ENCODE measurements at places on chromosomes 6 and 20.

GRCh38 chr6:106666282-106667021 is 37.1 kb downstream of the QRSL1 start:
- DNase-seq, result no peak

GRCh38 chr20:14566505-14566904 is 229.1 kb upstream of the FLRT3 start:
- DNase-seq, result no peak

GRCh38 chr6:43725643-43726580 is 38.3 kb upstream of the MRPS18A start:
- DNase-seq, result no peak

DNA sequence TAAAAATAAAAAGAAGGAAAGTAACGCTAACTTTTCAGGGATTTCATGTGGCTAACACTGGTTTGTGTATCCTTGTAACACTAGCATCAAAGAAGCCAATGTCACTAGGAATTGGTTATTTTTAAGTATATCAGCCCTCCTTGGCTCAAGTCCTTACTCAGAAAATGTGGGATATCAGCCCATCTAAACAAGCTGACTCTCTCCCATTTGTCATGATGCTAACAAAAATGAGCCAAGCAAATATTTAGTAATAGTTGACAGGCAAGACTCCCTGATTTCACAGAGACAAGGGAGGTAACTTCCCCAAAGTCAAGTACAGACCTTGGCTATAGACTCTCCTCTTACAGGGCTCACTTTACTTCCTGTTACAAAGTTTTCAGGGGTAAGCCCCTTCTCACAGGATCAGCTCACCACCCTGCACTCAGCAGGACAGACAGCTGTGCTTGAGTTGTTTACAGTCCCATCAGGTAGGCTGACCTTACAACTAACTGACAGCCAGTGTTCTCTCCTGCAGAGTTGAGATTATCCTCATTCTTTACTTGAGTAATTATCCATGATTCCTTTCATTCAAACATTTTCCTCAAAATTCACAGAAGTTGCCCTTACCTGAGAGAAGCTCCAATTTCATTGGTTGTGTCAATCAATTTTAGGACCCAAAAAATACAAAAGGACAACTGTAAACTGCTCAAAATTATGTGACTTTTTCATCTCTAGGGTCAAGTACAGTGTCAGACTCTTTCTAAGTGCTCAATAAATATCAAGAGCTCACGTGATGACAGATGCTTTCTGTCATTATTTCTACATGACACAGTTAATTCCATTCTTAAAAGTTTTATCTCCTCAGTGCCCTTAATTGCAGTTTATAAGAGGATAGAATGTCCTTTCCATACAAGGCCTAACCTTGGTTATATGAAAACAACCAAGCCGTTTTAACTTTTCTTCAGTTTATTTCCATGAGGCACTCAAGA is 38.1 kb upstream of the BMP5 start:
- no peak for DNase-seq

DNA sequence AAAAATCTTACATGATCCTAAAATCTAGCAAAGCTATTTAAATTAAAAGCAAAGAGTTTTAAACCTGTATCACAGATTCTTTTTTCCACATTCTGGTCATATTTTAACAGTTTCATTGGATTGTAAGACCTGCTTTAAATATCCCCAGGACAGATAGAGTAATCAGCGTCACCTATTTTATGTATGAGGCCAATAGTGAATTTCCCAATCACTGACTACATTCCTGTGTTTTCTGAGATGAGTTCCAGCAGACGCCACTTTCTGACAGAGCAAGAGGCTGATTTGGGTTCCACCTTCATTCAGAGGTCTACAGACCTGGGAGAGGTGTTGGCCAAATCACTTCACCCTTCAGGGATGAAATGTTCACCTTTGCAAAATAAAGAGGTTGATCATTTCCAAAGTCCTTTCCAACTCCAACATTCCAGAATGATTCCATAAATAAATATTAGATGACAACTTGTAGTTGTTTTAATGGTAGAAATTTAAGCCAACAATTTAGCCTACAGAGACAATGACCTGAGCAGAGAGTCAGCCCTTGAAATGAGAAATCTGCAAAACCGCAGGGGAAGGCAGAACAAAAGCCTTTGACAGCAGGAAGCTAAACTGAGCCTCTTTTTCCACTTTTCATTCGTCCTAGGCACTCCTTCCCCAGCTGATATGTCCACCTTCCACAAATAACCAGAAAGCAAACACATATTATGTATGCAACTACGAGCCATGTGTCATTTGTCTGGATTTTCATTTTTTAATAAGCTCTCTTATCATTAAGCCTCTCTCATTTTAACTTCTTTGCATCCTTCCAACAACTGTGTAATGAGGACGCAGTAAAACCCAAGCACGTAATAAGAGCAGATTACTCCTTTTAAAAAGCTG is 105.2 kb downstream of the TFAP2A start:
- no peak for DNase-seq

DNA sequence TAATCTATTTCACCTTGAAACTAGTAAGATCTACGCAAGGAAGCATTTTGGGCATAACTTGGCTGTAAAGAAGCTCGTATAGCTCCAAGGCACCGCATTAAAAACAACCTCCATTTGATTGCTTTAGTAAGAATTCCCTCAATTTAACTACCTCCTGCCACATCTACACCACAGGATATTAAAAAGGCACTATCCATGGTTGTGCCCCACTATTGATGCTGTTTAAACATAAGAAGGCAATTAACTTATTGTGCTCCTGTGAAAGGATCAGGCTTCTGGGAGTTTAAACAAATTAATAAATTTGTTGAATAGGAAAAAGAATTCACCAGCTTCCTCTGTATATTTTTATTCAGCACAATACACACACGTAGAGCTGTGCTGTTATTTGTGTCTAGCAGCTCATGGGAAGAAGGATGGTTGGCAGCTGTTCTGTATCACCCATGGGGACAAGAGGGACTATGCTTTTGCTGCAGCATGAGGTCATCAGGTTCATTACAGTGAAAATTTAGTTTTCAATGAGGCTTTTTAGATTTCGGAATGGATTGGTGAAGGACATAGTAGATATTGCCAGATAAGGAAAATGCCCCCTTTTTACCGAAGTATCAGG is 513.3 kb downstream of the HAO1 start:
- DNase-seq, result no peak

DNA sequence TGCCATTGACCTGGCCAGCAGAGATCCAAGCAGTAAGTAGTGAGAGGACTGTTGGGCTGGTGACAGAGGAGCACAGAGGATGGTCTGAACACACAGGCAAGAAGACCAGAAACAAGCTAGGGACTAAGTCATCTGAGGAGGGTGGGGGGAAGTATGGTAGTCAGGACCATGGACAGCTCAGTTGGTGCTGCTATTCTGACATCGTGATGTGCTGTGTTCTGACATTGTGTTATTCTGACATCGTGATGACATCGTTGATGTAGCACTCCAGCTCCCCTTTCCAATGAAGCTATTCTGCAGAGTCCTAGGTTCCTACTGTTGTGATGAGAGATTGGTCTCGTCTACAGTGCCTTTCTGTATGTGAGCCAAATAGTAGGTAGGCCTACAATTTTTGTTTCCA is 28.7 kb downstream of the CFAP206 start:
- peak; percentile 14 for DNase-seq

GRCh38 chr20:46128310-46129151 is 10.4 kb downstream of the CD40 start:
- DNase-seq, result no peak

GRCh38 chr6:156857573-156857972 is 80.4 kb downstream of the ARID1B start:
- DNase-seq, result no peak

GRCh38 chr20:31719644-31720485 is 2.8 kb downstream of the BCL2L1 start:
- no peak for DNase-seq

DNA sequence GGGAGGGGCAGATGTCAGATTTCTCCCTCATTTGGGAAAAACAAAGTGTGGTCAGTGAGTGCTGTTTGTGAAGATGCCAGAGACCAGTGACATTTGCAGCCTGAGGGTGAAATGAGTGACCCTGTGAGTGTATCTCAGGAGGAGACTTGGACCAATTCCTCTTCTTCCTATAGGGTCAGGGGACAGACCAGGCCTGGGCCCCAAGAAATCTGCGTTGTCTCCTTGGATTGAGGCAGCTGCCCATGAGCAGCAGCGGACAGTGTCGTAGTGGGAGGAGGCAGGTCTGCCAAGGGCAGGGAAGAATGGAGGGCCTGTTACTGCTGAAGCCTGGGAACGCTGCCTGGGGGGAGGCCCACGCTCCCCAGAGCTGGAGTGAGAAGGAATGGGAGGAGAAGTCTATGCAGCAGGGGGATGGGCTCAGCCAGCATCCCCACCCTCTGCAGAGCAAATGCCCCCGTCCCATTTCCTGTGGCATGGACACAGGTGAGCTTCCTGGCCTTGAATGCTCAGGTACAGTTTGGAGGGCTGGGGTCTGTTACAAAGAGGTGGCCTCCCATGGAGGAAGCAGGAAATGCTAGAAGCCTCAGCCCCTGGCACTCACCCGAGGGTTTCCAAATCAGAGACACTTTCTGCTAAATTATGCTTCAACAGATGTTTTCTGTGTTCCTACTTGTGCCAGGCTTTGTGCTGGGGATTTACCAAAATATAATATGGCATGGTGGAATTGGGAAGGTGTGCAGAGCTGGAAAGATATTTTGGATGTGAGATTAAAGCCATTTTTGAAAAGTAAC is 29.8 kb downstream of the DAAM2 start:
- no peak for DNase-seq

DNA sequence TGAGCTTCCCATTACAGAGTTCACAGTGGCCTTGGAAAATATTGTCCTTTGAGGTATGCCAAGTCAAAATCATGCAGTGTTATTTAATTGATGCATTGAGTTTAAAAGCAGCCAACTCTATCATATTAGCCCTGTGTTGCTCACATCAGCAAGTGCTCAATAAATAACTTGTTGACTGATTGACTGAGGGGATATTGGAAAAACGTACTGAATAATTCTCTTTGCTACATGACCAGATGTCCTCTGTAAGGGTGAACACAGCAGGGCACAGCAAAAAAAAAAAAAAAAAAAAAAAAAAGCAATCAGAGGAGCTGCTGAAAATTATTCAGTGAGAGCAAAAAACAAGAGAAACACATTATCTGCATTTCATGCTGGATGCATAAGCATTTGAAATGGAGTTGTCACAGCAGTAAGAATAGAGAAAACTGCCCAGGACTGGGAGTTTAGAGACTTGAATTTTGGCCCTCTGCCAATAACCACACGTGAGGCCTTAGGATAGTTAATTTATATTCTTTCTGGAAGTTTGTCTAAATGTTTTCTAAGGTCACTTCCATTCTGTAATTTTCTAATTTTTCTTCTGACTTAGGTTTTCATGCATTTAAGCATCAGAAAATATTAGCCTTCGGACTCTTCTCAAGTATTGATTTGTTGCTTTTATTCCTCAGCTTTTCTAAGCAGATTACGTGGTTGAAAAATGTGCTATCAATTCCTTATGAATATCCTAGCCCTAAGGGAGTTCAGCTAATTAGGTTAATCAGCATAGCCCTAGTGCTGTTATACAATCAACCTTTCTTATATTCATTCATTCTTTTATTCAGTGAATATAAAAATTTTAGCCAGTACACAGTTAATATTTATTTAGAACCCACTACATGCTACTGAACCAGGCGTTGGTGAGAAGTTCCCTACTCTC is 246.8 kb upstream of the STXBP5 start:
- DNase-seq, result no peak

- DNase-seq, result no peak
These were observed 274.7 kb downstream of the CDKAL1 start for GRCh38 chr6:20808924-20809323.

GRCh38 chr20:13991311-13991710 is 897 bp upstream of the SEL1L2 start:
- no peak for DNase-seq

DNA sequence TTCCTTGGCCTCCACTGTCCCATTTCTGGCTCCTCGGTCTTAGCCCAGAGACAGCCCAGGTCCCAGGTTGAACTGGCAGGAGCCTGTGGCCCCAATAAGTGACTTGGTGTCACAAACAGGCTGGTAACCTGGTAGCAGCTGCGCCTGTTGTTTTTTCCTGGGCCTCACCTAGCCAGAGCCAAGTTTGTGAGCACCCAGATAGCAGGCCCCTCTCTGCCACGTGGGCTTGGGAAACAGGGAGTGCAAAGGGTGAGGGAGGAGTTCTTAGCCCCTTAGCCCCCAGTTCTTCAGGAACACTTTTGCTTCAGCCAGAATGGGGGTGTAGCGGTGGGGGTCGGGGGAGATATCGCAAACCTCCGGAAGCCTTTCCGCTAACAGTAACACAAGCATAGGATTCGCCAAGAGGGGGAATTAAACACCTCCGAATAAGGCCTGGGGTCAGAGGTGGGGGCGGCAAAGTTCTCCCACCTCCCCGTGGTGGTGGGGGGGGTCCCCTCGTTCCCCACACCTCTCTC is 760 bp downstream of the C6orf132 start:
- DNase-seq, result no peak

DNA sequence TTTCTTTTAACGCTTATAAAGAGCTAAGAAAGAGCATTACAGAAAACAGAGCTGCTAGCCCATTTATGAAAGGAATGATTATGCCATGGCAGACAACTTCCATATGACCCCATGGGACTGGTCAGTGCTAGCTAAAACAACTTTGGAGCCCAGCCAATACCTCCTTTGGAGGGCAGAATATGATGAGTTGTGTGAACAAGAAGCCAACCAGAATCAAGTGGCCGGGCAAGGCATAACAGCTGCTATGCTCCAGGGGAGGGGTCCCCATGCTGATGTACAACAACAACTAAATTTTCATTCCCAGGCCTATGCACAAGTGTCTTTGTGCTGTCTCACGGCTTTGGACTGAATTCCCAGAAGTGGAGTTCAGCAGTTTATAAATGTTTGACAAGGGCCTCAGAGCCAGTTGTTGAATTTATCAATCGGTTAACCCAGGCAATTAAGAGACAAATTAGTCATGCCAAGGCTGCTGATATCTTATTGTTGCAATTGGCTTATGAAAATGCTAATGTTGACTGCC is 65.0 kb upstream of the ASCC3 start:
- no peak for DNase-seq

DNA sequence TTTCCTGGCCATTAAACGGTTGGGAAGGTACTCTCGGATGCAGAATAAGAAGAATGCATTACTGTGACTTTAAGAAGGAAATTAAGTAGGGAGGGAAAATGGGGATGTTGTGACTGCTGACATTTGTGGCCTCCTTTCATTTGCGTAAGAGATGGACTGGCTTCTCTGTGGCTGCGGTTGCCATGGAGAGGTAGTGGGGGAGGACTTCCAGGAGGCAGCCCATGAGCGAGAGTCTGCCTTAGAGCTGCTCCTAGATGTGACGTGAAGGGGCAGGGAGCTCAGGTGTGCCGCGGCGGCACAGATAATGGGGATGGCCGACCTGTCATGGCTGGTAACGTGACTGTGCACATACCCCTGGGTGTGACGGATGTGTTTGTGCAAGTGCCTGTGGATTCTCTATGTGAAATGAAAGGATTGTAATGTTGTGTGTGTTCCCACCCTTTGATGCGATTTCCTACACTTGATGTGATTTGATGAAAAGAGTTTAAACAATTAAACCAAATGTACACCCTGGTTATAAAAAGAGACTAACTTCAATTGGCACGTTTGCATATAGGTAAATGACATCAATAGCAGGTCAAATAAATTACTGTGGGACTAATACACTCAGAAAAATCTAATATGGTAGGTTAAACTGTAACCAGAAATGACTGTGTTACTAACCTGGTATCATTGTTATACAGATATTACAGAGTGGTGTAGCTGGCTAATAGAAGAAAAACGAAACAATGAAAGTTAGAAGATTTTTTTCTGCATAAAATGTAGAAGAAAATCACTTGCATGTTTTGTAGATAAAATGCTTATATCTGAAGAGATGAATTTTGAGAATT is 48.9 kb downstream of the HIVEP1 start:
- DNase-seq, result peak; percentile 39
